Activated CD4-positive, alpha-beta T cell treated with anti-CD3 and anti-CD28 coated beads for 24 hours (primary cell): ENCODE measurements at places on chromosomes 7 and 10.

DNA sequence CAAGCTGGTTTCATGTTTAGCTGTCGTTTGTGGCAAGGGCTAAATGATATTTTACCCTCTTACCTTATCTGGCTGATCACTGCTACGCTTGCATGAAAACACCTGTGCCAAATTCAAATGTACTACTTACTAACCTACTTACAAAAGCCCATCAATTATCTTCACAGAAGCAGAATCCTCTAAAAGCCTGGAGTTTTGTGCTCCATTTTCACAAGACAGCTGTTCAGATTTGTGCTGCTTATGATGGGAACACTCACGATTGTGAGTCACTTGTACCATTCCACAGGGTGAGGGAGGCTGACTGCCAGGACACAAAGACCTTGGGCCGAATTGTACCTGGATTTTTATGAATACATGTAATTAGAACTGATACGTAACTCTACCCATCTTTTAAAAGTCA, 245.0 kb upstream of the NPY start:
- DNase-seq: no peak

DNA sequence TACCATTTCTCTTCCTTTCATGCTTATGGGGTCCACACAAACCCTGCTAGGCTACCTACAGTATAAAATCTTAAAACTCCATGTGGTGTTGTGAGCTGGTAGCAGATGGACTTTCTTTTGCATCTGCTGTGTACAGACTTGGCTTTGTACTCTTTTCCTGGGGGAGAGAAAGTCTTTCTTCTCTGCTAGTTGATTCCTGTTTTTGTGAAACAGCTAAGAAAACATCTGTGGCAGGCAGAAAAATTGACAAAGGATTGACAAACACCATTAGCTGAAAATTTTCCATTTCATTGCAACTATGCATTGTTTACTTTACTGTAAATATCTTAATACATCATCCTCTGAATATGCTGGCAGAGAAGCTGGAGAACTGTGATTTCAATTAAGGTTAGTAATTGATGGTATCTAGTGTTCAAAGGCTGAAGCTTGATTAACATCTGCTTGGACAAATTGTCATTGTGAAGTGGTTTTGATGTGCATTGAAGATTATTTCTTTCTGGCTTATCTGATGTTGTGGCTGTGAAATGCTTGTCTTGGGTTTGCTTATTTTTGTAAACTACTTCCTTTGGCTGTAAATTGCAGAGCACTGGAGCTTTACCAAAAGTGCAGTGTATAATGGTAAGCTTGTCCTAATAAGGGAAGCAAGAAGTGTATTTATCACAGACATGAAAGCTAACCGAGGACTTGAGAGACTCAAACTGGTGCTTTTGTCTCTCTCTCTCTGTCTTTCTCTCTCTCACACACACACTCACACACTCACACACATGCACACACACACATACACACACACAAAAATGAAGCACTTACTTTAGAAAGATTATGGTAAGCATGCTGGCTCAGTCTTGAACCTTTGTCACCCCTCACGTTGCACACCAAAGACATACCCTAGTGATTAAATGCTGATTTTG, at the start of gene FOXP2:
TSS of gene FOXP2 (plus strand) at position 660 of the 908 bp plus-strand sequence. CDS start 11,697 bp downstream, outside the sequence.
- DNase-seq: no peak

- DNase-seq: no peak
Observed at GRCh38 chr10:74328388-74328787, 177.4 kb downstream of the ADK start.

GRCh38 chr7:108328174-108328651, 128.0 kb downstream of the NRCAM start:
- DNase-seq: no peak

GRCh38 chr10:61750943-61751471, 88.3 kb downstream of the CABCOCO1 start:
- DNase-seq: peak; percentile 64

DNA sequence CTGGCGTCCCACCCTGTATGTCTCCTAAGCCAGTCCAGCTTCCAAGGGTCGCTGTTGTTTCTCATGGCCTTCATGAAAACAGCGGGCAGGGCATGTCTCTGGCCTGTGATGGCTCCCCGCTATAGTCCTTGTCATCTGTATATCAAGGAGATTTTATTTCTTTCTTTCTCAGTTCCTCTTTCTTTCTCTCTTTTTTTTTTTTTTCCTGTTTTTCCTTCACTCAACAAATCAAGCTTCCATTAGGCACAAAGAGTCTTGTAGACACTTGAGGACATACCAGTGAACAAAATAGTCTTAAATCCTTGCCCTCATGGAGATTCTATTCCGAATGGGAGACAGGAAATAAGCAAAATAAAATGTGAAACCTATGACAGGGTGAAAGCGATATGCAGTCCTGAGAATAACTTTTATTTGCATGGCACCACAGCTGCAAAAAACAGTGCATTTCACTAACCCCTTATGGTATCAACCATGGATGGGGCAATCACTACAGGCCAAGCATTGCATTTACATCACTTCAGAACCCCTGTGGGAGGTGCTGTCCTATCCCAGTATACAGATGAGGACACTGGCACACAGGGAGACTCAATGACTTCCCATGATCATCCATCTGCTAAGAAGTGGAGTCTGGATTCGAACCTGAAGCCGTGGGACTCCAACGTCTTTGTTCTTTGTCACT, 50.7 kb downstream of the SYPL1 start:
- DNase-seq: no peak

DNA sequence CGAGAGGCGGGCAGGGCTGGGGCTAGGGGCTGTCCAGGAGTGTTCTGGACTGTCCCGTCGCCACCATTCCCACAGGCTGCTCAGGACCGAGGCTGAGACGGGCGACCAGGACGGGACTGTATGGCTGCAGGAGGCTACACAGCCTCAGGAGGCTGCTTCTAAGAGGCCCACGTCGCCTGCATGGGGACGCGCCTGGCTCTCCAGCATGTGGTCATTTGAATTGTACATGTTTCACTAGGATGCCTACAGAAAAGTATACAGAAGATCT, 216.3 kb downstream of the TCERG1L start:
- no peak for DNase-seq

- DNase-seq: no peak
Observed at GRCh38 chr10:132918617-132919373, 23.6 kb downstream of the CFAP46 start.

- DNase-seq: no peak
Observed at GRCh38 chr7:90383861-90384260, 19.4 kb upstream of the CLDN12 start.

GRCh38 chr7:151493083-151493482, 26.6 kb downstream of the RHEB start:
- no peak for DNase-seq

DNA sequence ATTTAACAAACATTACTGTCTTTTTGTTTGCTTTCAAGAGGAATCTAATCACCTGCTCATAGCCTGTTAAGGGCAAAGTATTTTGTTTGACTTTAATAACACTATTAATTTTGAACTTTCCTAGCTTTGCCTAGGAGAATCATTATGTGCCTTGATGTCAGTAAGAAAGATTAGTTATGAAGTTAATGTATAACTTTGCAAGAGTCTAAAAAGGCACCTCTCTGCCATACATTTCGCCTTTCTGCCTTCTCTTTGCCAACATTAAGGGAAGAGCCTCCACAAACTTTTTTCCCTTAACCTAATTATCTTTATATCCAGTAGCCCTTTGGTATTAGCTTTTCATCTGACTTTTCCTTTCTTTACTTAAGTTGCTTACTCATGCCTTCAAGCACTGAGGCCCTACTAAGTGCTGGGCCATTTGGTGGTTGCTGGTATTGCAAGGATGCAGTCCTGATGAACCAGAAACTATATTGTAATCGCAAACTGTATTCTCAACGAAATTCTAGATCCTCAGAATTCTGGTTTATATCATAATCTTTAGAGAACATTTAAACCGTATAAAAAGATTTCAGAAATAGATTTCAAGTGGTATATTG, 108.5 kb downstream of the SND1 start:
- DNase-seq: no peak

- DNase-seq: no peak
Observed at GRCh38 chr10:47079204-47079580, 168.0 kb downstream of the PTPN20 start.

DNA sequence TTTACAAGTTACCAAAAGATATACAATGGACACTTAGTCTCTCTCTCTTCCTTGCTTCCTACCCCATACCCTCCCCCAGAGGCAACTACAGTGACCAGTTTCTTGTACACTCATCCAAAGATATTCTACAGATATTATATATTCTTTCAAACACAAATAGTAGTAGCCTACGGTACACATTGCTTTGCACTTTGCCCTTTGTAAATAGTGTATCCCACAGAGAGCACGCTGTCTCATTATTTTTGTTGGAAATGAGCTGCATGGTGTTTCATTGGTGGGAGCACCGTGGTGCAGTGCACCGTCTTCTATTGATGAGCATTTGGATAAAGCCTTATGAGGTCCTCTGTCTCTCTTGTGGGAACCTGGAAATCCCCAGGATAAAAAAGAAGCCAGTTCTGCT, 24.2 kb downstream of the STRA8 start:
- DNase-seq: no peak

DNA sequence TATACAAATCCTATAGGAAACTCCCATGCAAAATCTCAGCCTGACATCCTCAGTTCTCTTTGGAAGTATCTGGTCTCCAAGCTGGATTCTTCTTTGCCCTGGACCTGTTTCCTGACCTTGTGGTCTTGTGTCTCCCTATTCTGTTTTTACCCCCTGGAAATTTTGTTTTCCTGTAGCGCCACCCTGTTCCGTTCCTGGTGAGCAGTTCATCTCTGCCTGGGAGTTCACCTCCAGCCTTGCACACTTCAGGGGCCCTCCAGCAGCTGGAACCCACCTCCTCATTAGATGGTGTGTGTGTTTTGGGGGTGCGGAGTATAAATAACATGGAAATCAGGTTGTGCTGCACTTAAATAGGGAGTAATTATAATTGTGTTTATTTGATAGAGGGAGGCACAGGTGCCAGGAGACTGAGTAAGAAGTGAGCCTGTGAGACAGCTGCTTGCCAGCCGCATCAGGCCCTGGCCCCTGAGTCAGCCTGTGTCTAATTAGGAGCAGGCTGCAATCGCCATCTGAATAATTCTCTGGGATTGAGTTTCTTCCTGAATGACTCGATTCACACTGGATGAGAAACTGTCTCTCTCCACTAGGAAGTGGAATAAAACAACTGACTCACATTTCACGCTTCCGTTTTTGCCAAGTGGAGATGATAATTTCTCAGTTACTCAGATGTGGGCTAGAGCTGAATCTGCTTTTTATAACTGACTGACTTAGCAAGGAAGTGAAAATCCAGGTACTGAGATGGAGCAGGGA, 69.4 kb upstream of the HECTD2 start:
- no peak for DNase-seq

GRCh38 chr7:15686295-15686956, at the start of gene MEOX2:
TSS of gene MEOX2 (minus strand) at chr7:15686683. CDS start at chr7:15686402, 281 bp downstream.
- DNase-seq: no peak

- DNase-seq: no peak
Observed at GRCh38 chr10:88120075-88120474, 256.6 kb downstream of the PTEN start.

DNA sequence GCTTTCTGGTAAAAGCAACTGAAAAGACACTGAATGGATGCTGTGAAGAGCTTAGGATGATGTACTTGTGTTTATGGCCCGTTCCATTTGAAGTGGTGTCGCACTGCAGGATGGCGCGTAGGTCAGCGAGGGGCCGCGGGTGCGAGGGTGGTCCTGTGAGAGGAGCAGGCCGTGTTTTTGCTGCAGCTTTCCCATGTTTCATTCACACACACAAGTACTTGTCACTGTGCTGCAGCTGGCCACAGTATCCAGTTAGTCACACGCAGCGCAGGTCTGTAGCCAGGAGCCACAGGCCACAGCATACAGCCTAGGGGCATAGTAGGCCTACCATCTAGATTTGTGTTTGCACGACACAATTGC, 23.2 kb downstream of the WIPI2 start:
- no peak for DNase-seq

GRCh38 chr10:33395201-33395600, 60.7 kb upstream of the NRP1 start:
- DNase-seq: no peak

- no peak for DNase-seq
Observed at GRCh38 chr10:30639946-30640786, 10.6 kb upstream of the LYZL2 start.

DNA sequence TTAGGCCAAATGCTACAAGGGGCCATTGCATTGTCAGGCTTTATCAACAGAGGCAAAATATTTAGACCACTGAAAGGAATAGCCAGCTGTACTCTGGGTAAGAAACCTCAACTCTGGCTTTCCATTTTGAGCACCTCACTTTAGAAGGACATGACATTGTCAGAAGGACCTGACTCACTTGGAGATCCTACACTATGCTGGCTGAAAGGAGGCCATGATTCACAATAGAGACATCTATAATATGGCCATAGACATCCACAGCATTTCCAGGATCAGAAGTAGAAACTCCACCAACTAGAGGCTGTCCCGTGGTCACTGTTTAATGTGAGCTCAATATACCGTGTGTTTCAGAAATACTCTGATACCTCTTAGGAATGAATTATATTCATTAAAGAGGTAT, 140.9 kb downstream of the BTAF1 start:
- no peak for DNase-seq

GRCh38 chr7:150376560-150376959, 2.6 kb upstream of the ZNF775 start:
- DNase-seq: no peak

DNA sequence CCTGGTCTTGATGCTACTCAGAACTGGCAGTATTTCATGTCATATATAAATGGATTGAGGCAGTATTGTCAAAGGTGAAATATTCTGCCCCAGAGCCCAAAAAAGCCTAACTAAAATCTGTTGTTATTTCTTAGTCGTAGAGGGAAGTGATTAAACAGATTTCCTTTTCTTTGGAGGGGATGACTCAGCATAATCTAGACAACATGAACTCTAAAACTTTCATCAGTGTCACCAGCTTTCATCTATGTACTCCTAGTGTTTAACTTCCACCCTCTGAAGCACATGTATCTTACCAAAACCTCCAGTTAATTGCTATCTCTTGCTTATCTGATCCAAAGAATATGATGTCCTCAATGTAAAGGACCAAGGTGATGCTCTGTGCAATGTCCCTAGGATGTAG, 97.1 kb upstream of the ARID5B start:
- DNase-seq: no peak

- no peak for DNase-seq
Observed at GRCh38 chr7:44222776-44223261, 22.0 kb downstream of the YKT6 start.

DNA sequence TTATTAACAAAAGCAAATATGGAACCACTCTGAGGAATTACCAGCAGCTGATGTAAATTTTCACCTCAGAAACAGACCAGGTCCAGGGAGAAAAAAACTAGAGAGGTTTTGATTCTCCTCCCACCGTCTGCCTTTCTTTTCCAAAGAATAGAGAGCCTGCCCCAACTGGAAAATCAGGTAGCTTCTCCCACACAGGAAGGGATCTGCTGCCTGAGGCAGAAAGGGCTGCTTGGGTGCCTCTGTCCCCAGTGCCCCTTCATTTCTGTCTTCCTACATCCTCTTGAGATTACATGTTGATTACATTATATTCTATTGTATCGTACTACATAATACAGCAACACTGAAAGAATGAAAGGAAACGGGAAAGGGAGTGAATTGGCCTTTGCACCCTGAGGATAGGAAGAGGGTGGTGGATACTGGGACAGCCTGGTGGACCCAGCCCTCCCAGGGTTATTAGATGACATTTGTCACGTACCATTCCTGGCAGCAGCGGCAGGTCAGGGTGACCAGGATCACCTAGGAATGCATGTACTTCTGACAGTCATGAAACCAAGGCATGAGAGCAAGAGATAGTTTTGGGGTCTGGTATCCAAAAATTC, 8.9 kb downstream of the ST8SIA6 start:
- no peak for DNase-seq
